ENCODE measurements at places on chromosomes 6 and 20.

GRCh38 chr6:70282312-70282918 lies 20.5 kb downstream of the COL9A1 start:
- DNase-seq, result no peak

GRCh38 chr6:55979526-55979925 lies 104.1 kb upstream of the BMP5 start:
- no peak for DNase-seq

DNA sequence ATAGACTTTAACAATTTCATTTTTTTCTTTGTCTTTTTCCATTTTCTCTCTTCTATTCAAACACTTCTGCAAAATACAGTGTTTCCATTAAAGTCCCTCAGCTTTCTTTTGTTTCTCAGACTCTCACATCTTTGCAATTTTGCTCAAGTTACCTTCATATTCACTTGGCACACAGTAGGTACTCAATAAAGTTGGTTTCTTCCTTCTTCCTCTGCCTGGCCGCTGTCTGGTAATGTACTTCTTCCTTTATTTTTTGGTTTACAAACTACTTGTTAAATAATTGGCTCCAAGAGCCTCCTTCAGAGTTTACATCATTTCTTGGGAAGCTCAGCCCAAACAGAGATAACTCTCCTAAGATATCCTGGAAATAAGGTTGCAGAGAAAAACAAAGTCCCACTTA lies 81.1 kb downstream of the GJA10 start:
- DNase-seq, result no peak

GRCh38 chr6:7155871-7156579 lies 48.3 kb downstream of the RREB1 start:
- no peak for DNase-seq

DNA sequence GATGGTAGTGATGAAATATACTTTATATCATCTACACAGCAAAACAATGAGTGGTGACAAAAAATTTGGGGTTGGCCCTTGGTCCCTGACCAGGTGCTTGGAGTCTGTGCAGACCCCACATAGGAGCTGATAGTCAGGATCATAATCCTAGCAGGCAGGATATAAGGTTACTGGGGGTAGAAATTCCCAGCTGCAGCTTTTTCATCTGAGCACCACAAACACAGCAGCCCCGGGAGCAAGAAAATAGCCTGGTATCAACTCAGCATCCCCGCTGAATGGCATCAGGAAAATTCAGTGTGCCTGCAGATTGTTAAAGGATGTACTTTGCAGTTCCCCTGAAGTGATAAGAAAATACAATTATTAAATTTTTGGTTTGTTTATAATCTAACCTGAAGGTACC lies 27.8 kb upstream of the RPL7L1 start:
- DNase-seq, result no peak

DNA sequence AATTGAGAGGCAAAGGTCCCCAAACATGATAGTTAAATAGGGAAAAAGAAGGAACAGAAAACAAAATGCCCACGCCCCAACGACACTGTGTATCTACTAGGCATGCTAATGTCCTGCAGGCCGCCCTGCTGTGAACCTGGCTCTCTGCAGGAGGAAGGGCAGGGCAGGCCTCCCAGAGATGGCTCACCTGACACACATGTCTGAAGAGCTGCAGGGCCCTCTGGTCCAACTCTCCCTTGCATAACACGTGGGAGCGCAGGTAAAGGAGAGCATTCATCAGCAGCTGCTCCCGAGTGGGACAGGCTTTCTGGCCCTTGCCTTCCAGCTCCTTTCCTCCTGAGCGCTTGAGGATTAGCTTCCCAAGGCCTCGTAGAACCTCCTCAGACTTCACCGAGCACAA lies 53.7 kb upstream of the LYRM2 start:
- no peak for DNase-seq

- no peak for DNase-seq
Observed at GRCh38 chr6:164283574-164283973, 869.1 kb downstream of the QKI start.

DNA sequence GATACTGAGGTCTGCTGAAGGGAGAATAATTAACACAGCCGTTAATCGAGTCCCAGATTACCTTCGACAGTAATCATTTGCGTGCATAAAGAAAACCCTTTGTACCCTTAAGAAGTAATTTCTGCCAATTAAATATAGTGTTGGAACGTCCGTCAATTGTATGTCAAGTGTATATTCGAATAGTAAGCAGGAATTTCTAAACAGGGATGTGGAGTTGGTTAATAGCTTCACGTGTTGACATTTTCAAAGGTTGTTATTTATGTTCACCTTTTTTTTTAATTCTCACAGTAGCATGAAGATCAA lies 798 bp upstream of the SNAP91 start:
- no peak for DNase-seq

GRCh38 chr6:22754061-22754460 lies 184.7 kb downstream of the HDGFL1 start:
- DNase-seq, result no peak

All from CD4-positive, alpha-beta T cell (primary cell).